ENCODE measurements at places on chromosomes 3 and 15.

DNA sequence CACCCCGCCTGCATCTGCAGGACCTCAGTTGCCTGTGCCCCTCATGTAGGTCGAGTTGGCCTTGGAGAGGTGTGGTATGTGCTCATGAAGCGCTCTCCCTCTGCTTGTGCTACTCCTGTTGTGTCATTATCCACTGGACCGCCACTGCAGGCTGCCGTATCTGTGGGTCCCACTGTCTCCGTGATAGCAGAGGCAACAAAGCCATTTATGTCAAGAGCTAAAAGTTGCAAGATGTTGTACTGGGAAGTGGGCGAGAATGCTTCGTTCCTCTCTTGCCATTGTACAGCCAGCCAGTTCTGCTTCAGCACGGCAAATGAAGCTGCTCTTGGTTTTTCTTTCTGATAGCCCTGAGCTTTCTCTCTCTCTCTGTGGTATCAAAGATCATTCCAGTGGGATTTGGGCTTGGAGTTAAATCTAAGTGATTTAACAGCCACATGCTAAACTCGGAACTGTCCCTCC is 89.0 kb downstream of the TMEM212 start:
- no peak for DNase-seq

GRCh38 chr15:23854912-23855659 is 168.0 kb upstream of the NDN start:
- no peak for DNase-seq

DNA sequence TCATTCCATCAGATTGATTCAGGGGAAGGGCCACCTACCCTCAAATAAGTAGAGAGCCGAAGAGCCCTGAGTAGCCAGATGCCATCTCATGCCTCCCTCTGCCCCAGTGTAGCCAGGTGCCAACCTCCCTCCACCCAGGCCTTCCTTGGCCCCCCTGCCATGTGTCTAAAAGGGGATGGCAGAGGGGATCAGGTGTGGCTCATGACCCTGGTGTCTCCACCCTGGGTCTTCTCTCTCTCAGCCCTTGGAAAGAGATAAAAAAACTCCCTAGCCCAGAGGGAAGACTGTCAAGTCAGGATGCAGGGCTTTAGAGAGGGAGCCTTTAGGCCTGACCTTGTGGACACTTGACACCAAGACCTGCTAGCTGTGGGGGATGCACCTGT is 5.2 kb downstream of the GRM2 start:
- no peak for DNase-seq

DNA sequence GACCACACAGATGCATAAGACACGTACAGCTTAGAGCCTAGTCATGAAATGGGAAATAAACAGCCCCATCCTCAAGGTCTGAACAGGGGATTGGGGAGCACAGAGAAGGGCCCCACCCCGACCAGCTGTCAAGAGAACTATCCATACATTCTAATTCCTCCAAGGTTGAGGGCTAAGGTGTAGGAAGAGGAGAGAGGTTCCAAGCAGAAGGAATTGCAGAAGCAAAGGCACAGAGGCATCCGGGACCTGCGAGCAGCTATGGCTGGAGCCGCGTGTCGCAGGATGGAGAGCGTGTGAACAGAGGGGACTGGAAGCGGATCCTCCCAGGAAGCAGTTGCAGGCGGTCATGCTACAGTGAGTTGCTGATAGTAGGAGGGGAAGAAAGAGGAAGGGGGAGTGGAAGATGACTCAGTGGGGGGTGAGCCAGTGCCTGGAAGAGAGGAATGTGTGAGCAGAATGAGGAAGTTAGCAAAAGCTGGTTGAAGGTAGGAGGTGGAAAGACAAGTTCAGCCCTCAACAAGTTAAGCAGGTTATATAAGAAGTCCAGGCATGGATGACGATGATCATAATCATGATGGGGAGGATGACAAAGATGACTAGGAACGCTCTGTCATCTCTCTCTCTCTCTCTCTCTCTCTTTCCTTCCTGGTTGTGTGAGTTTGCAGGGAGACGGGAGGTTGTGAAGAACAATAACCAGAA is 89.7 kb downstream of the LIPC start:
- DNase-seq, result no peak
